Stimulated activated CD8-positive, alpha-beta memory T cell treated with anti-CD3 and anti-CD28 coated beads, Interleukin-4, amount 100 ng/mL, for 4 hours (primary cell): ENCODE measurements at places on chromosomes 7 and 10.

DNA sequence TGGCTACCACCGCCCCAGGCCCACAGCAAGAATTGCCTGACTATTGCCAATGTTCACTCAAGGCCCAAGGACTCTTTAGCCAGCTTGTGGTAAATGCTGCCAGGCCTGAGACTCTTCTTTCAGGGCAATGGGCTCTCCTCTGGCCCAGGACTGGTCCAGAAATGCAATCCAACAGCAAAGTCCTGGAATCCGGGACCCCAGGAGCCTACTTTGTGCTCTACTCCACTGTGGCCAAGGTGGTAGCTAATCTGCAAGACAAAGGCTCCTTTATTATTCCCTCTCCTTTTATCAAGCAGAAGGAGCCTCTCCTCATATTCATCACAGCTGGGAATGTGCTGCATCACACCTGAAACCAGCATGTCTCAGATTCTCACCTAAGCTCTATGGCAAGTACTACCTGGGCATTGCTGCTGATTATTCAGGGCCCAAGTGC lies 107.6 kb upstream of the PRSS58 start:
- DNase-seq, result no peak

DNA sequence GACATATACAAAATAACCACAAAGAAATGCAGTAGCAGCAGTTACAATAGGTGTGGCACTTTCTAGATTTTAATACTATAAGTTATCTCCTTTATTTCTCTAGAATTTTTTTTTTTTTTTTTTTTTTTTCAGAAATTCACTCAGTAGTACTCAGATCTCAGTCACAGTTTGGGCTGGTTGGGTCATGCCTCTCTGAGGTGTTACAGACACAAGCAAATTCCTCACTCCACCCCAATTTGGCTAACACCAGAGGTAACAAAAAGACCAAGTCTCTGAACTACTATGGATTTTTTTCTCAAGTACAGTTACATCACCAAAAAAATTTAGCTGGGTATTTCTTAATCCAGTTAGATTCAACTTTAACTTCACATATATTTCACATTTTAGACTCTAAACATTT lies 985.1 kb upstream of the LRRN3 start:
- no peak for DNase-seq

- peak; percentile 96 for DNase-seq
Measured at GRCh38 chr7:2314209-2314955, at the start of gene SNX8. Gene SNX8 (minus strand): TSS chr7:2314441. CDS start chr7:2314421, 20 bp downstream.

- no peak for DNase-seq
Measured at GRCh38 chr7:47291461-47292081, 290.3 kb downstream of the TNS3 start.

- DNase-seq, result no peak
Measured at GRCh38 chr10:122387572-122387971, 13.1 kb downstream of the PLEKHA1 start.

GRCh38 chr7:15086131-15086611 lies 183.6 kb upstream of the DGKB start:
- no peak for DNase-seq

GRCh38 chr10:79101560-79102497 lies 33.1 kb downstream of the ZMIZ1 start:
- DNase-seq, result no peak

DNA sequence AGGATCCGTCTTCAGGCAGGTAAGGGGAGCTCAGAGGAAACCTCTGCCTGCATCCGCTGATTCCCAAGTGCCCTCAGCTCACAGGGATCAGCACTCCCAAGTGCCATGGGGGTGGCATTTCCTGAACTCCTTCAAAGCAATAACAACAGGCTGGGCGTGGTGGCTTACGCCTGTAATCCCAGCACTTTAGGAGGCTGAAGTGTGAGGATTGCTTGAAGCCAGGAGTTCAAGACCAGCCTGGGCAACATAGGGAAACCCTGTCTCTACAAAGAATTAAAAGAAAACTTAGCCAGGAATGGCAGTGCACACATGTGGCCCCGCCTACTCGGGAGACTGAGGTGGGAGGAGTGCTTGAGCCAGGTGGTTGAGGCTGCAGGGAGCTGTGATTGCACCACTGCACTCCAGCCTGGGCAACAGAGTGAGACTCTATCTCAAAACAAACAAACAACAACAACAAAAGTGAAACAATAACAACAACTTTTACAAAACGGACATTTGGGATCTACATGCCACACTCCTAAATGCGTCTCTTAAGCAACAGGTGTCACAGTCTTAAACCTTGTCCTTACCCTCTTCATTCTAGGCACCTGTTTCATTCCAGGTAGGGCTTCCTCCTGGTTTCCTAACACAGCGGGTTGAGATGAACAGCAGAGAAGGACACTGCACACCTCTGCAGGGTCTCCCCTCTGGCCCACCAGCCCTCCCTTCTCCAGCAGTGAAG lies 73.8 kb downstream of the PAXIP1 start:
- DNase-seq, result no peak

- no peak for DNase-seq
Measured at GRCh38 chr7:138328215-138328614, 131.8 kb upstream of the TRIM24 start.

DNA sequence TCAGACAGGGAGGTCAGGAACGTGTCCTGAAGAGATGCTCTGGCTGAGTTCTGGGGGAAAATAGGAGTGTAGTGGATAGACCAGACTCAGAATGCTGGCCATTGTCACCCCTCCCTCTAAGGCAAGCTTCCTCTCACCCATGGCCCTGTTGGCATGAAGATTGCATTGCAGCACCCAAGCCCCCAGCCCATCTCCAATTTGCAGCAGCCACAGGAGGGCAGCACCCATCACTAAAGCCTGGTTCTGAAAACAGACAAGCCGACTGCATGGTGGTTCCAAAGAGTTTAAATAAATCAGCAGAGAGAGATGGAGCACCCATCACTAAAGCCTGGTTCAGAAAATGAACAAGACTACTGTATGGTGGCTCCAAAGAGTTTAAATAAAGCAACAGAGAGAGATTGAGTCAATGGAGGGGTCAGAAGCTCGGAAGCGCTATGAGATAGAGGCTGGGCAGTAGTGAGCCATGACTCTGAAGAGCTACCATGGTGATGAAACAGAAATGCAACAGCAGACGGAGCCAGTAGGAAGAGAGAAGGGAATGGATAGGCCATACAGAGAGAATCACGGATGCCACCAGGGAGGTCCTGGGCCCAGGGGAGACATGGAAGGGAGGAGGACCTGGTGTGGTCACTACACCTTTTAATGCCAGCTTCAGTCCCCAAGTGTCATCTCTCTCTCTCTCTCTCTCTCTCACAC lies 237.9 kb upstream of the MYO3A start:
- DNase-seq, result no peak

DNA sequence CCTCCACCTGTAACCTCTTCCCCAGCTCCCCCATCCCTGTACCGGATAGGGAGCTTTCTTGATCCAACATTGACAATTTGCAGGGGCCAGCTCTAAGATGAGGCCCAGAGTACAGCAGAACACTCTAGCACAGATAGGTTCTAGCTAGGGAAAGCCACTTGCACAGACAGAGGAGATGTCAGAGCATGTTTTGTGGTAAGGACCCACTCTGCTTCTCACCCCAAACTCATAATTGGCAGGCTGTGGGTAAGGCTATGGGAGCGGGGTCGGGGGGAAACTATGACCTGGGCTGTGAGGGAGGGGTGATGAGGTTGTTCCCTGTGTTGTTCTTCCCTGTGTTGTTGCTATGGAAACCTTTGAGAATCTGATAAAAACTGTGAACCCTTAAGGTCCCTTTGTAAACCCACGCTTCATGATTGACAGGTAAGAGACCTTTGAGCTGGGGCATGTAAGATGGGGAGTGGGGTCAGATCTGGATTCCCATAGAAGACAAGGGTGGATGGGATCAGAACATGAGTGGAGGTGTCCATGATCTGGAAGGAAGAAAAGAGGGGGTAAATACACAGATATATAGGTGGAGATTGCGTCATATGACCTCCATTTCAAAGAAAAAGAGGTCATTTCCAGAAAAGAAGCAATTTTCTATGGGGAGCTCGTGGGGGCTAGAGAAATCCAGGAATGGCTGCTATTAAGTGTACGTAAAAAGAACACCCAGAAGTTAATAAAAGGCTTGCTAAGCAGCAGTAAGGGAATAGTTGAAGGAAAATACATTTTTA lies 4.0 kb downstream of the CALD1 start:
- no peak for DNase-seq

- no peak for DNase-seq
Measured at GRCh38 chr10:113939212-113939860, 84.9 kb downstream of the NHLRC2 start.

DNA sequence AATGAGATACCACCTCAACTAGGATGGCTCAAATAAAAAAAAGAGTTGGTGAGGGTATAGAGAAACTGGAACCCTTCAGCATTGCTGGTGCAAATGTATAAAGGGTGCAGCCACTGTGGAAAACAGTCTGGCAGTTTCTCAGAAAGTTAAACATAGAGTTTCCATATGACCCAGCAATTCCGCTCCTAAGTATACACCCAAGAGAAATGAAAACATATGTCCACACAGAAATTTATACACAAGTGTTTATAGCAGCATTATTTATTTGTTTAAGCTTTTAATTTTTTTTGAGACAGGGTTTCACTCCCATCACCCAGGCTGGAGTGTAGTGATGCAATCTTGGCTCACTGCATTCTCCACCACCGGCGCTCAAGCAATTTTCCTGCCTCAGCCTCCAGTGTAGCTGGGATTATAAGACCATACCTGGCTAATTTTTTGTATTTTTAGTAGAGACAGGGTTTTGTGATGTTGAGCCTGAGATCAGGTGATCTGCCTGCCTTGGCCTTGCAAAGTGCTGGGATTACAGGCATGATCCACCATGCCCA lies 118.2 kb upstream of the KIF5B start:
- no peak for DNase-seq
